Transverse colon (tissue), 4 donors: ENCODE measurements at places on chromosomes 16 and 17. TPM values are rescaled to one million over a fixed set of nuclear protein-coding genes. Genes with fewer than 3 reads are reported as not detected.

- DNase-seq = no peak
These were observed 769 bp downstream of the TMEM88 start for GRCh38 chr17:7855660-7856010.

DNA sequence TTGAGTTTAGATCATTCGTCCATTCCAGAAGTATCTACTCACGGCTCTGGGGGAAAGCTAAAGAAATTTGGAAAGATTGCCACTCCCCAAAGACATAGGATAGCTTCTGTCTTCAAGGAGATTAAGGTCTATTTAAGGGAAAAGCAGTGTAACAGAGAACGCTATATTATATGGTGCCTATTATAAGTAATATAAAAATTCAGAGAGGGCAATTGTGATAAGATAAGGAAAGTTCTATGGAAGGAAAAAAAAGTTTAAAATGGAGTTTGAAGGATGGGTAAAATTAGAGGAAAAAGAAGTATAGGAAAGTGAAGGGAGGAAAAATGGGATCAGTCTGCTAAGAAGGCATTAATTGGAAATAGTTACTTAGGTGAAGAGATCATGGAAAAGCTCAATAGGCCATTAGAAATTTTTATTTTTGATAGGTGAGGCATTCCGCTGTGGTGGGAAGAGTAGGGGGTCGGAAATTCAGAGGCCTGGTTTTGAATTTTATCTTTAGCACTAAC lies 690 bp upstream of the CDC27 start:
- no peak for DNase-seq

The CCL5 gene
- total RNA-seq = 2.2 TPM

DNA sequence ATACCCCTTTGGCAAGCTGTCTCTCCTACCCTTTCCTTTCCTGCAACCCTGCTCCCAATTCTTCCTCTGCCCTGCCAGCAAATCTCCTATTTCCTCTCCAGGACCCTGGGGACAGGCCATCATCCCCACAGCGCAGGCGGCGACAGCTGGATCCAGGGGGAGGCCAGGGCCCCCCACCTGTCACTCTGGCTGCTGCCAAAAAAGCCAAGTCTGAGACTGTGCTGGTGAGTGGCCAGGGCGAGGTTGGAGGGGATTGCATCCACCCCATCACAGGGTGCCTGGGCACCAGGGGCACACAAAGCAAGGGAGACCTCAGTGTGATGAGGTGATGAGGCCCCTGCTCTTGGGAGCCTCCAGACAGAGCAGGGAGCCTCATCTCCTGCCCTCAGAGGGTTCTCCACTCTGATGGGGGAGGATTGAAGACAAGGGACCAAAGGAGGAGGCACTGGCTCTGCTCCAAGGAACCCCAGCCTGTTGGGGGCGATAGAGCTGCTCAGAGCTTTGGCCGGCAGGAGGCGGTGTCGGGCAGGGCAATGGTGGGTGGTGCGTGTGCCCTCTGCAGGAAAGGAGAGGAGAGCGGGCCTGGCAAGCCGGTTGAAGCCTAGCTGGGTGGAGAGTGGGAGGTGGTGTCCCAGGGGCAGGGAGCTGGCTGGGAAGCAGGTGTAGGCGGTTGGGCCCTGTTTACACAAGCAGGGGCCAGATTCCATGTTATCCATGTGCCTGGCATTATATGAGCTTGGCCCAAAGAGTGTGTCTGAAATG lies 15.6 kb upstream of the PDK2 start:
- peak; percentile 81 for DNase-seq

The ZNF597 gene
- 1.2 TPM for total RNA-seq

DNA sequence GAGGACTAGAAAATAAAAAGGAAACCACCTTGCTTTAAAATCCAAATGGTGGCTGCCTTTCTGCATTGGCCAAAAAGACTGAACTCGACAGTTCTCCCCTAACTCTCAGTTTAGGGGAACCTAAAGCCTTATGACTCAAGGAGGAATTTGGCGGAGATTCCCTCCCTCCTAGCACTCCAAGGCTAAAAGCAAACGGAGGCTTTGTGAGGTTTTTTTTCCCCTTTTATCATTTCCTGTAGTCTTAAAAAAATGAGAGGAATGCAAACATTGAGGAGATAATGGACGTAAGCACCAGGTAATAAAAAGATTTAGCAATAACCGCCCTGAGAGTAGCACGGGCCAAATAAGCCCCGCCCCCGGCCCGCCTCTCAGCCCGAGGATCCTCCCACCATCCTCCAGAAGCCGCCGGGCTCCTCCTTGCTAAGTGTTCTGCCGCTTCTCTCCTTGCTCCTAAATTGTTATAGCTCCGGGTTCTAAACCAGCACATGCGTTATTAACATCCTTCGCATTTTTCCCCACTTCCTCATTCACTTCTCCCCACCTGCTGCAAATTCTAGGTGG lies 5.8 kb upstream of the KIFC3 start:
- DNase-seq = peak; percentile 87

- peak; percentile 7 for DNase-seq
These were observed 7.6 kb upstream of the AXIN1 start for GRCh38 chr16:359871-360697.

- no peak for DNase-seq
These were observed 972.9 kb upstream of the SOX9 start for GRCh38 chr17:71147906-71148305.

DNA sequence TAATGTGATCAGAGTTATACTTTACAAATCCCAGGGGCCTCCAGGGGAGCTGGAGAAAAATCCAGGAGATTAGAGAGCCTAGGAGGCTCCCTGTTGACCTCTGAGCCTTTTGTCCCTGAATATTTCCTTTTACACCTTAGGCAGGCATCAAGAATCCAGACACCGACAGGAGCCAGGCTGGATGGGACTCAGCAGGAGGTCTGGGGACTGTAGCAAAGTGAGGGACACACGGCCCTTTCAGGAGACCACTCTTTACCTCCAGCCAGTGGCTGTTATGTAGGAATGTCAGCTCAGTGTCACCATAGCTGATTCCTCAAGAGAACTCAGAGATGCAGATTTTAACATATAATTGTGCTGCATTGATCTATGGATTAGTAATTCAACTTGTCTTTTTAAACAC lies 198.4 kb downstream of the SHISA9 start:
- no peak for DNase-seq

The CA10 gene
- 1.1 TPM for total RNA-seq

DNA sequence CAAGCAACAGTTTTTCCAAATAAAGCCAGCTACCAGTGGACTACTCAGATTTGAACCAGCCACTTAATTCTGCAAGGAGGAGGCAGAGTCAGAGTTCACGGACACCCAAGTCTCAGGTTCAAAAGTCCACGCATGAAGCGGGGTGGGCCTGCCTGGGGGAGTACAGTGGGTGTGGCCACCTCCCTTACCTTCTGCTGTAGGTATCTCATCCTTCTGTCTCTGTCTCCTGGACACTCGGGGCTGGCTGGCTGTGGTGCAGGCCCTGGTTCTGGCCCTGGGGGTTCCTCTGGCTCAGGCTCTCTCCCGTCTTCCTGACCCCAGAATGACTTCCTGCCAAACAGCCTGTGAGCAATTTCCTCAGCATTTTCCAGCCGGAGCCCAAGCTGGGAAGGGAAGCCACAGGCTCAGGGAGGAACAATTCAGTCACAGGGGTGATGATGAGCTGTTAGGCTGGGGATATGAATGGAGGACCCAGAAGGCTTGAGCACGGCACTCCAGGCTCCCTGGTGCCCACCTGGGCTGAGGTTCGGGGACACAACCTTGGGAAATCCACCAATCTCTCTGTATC lies 101.9 kb downstream of the LITAF start:
- DNase-seq = no peak

DNA sequence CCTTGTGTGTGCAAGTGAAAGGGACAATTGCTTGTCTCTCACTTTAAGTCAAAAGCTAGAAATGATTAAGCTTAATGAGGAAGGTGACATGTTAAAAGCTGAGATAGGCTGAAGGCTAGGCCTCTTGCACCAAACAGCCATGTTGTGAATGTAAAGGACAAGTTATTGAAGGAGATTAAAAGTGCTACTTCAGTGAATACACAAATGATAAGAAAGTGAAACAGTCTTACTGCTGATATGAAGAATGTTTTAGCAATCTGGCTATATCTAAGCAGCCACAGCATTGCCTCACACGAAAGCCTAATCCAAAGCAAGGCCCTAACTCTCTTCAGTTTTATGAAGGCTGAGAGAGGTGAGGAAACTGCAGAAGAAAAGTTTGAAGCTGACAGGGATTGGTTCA lies 71.0 kb downstream of the CDRT15 start:
- no peak for DNase-seq

DNA sequence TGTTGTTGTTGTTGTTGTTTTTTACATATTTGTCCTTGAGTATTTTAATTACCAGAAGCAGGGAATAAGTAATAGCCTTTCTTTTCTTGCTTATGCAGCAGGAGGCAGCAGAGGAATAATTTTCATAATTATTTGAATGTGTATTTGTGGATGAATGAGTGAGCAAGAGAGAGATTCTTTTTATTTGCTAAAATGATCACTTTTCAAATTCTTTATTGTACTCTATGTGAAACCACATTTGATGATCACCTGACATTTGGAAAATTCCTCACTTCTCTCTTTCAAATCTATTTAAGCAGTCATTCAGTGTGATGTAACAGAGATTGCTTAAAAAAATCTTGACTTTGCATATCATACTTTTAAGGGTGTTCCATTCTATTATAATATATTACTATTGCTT lies 223.6 kb downstream of the BCAS3 start:
- no peak for DNase-seq

DNA sequence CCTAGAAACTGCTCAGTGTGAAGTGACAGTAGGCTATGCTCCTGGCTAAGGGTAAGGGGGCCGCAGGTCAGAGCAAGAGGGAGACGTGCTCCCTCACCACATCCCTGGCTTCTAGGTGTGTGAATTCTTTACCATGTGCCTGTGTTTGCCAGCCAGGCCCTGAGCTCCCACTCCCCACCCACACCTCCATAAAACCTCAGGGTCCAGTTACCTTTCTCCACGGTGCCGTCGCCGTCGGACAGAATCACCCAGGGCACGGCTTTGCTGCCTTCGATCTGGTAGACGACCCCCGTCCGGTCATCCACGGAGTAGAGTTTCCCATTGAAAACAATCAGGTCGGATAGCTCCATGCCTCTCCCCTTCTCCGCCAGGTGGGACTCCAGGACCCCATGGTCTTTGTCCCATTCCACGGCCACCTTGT lies 12.8 kb downstream of the CANT1 start:
- no peak for DNase-seq

The KRTAP17-1 gene
- total RNA-seq = not detected

The RSKR gene
- 8.3 TPM for total RNA-seq

The HSPB9 gene
- total RNA-seq = not detected

The IRX5 gene
- not detected for total RNA-seq
